ENCODE measurements at places on chromosomes 5 and 9.

GRCh38 chr9:131254626-131255025 lies 21.7 kb downstream of the FAM78A start:
- no peak for DNase-seq

DNA sequence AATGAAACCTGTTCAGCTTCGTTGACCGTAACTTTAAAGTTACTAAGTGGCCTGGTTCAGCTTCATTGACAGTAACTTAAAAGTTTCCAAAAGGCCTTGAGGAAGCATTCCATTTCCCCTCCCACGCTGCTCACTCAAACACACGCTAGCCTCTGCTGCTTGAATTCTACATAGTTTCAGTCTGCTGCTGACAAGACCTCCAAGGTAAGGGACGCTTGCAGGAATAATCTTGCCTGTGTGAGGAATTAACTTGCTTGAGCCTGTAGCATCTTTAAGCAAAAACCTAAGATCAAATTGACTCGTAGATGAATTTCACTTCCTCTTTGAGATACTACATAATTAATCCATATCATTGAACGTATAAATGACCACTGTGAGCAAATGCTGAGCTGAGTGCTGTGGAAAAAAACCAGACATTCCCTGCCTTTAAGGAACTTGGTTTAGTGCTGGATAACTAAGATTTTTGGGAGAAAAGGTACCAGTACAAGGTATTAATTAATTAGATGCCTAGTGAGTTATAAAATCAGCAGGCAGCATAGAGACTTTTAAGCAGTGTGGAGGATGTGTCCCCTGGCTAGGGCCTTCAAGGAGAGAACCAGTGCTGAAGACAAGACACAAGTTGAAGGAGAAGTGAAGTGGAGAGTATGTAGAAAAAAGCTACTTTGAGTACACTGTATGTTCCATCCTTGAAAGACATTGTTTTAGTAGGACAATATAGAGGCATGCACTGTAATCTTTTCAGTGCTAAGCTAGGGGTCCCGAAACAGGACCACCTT lies 39.2 kb downstream of the GRAMD2B start:
- DNase-seq, result no peak

DNA sequence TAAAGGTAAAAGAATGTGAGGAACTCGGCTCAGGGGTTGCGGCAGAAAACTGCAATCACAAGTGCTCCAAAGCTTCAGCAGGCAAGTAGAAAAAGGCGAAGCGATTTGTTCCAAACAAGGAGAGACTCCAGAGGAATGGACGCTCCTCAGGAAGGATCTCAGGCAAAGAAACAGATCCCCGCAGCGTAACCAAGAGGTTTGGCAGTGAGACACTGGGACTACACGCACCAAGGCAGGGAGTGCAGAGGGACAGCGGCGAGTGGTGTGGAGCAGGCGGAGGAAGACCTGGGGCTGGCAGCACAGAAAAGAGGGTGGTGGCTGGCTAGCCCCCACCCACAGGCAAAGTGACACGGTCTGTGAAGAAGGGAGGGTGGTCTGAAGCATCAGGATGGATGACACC lies 54.7 kb upstream of the GOLPH3 start:
- DNase-seq, result no peak

GRCh38 chr5:36252722-36253365 lies 11.1 kb upstream of the NADK2 start:
- DNase-seq, result no peak

Data from activated CD8-positive, alpha-beta memory T cell treated with anti-CD3 and anti-CD28 coated beads, Interleukin-2, amount 50 U/mL, for 4 hours (primary cell).